H9 (cell line): ENCODE measurements at places on chromosomes 16 and 17.

DNA sequence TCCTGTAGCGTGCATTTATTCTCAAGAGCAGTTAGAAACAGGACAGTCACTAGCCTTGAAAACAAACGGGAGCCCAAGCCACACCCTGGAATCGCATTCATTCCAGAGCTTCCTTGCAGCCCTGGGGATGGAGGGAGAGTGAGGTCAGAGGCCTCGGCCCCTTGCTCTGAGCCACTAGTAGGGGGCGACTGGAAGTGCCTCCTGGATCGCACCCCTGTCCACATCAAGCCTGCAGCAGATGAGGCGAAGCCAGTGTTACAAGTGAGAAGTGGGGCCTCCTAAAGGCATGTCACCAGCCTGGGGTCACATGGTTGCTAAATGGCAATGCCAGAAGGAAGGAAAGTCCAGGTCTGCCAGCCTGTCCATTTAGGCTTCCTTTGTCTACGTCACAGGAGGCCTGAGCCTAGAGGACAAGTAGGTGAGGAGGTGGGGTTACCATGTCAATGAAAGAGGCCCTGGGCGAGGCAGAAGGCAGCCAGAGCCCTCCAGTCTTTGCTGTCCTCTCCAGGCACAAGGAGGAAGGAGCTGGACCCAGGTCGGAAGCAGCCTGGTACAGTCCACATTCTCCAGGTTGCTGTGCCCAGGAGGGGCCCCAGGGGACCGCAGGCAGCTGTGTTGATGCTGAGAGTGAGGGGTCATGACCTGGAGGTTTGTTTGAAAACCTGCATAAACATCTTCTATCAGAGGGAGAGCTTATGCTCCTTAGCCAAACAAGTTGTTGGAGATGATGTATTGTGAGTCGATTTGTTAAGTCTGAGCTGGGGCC lies 3.0 kb upstream of the RCVRN start:
- no peak for DNase-seq

GRCh38 chr16:89711601-89712273 lies 9.0 kb downstream of the VPS9D1 start:
- peak; percentile 68 for DNase-seq

DNA sequence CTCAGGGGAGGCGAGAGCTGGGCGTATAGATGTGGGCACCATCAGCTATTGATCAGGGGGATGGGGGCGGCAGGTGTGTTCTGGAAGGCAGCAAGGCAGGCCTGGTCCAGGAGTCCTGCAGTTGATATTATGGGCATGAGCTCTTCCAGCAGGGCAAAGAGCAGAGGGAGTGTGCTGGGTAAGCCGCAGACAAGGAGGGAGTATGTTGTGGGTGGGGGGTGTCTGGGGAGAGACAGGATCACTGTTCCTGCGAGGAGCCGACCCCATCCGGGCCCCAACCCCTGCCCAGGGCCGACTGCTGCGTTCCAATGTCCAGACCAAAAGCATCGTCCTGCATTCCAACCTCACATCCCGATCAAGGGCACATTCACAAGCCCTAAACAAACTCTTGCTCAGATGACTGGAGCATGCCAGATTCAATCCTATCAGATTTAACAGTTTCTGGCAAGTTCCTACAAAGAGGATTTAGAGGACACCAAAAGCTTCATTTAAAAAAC lies 9.2 kb downstream of the MXRA7 start:
- DNase-seq: no peak

- no peak for DNase-seq
These were observed 29.5 kb downstream of the NPLOC4 start for GRCh38 chr17:81607431-81607830.

DNA sequence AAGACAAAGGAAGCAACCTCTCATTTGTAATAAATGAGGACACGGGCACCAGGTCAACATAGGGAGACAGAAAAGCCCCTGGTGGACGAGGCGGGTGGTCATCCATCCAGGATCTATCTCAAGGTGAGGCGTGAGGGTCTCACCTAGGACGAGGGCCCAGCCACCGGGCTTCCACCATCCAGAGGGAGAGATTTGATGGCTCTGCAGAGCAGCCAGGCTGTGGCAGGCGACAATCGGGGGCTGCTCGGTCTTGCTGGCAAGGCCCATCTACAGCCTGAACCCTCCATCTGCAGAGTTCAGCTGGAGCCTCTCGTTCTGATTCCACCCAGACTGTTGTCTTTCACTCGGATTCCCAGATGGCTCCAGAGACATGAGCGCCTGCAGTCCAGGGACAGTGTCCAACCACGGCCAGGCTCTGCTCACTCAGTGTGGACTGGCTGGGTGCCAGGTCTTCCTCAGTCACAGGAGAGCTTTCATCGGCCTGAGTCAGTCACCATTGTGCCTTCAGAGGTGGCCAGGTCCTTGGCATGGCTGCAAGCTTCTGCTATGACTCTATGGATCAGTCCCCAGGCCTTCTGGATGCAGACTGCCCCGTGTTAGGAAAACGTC lies 5.9 kb downstream of the LITAFD start:
- DNase-seq: no peak

DNA sequence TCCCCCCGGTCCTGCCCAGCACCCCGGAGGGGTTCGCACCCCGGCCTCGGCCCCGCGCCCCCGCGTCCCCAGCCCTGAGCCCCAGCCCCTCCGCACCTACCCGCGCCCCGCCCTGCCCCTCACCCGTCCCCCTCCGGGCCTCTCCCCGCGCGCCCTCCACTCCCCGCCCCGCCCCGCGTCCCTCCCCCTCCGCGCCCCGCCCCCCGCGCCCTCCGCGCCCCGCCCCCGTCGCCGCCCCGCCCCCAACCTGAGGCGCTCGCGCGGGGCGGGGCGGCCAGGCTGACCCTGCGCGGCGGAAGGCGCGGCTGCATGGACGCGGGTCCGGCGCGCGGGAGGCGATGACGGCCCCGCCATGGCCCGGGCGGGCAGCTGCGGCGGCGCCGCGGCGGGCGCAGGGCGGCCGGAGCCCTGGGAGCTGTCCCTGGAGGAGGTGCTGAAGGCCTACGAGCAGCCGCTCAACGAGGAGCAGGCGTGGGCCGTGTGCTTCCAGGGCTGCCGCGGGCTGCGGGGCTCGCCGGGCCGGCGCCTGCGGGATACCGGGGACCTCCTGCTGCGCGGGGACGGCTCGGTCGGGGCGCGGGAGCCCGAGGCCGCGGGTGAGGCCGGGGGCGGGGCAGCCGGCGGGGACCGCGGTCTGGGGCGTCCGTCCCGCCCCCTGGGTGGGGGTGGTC lies at the start of gene SPIRE2:
Gene SPIRE2, plus strand, starts transcription at position 277 of the 671 bp plus-strand sequence. Its CDS starts 76 bp downstream, at position 353.
- DNase-seq: peak; percentile 79

GRCh38 chr17:7248796-7249195 lies 2.7 kb downstream of the CTDNEP1 start:
- DNase-seq: no peak

DNA sequence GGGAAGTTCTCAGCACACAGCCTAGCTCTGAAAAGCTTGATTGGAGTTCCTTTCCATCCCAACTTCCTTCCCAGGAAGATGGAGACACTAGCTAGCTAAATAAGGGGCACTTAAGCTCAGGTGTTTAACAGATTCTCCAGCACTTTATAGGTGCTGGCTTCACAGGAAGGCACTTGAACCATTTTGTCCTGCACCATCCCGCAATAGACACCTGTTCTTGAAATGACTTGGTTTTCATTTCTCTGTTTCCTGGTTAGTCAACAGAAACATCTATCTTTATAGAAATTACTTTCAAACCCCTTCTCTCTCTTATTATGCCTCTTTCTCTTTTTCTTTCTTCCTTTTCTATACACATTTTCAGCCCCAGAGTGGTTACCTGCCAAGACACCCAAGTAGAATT lies 409.9 kb upstream of the ZFHX3 start:
- DNase-seq: no peak

DNA sequence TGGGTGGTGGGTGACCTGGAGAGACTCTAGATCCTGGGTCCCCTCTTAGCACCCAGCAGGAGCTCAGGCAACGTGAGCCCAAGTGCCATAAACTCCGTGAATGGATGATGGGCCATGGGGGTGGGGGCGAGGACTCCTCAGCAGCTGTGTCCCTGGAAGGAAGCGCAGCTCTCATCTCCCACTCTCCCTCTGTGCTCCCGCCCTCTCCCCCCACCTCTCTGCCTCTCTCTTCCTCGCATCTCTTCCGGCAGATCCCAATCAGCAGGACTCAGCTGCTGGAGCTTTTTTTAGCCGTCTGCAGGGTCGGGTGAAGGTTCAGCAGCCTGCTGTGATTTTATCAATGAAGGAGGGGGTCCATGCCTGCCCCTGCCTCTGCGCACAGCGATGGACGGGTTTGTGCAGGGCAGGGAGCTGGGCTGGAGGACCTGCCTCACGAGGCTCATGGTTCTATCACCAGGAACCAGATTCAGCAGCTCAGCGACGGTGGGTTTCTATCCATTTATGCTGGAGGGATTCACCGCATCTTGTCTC lies 8.3 kb downstream of the CCR7 start:
- peak; percentile 31 for DNase-seq

DNA sequence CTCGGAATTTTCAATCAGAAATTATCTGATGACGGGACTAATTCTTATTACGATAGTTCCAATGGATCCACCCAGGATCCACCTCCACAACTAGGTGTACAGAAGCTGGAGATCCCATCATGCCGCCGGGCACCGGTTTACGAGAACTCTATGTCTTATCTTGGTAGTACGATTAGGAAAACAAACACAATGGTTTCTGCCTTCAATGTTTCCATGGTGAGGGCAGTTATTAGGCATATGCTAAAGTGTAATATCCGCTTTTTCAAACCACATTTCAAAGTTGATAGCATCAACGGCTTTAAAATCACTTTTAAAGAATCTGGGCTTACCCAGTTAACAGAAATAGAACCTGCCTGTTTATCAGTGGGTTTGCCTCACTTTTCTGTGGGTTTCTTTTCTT lies 705.7 kb downstream of the MAF start:
- no peak for DNase-seq

DNA sequence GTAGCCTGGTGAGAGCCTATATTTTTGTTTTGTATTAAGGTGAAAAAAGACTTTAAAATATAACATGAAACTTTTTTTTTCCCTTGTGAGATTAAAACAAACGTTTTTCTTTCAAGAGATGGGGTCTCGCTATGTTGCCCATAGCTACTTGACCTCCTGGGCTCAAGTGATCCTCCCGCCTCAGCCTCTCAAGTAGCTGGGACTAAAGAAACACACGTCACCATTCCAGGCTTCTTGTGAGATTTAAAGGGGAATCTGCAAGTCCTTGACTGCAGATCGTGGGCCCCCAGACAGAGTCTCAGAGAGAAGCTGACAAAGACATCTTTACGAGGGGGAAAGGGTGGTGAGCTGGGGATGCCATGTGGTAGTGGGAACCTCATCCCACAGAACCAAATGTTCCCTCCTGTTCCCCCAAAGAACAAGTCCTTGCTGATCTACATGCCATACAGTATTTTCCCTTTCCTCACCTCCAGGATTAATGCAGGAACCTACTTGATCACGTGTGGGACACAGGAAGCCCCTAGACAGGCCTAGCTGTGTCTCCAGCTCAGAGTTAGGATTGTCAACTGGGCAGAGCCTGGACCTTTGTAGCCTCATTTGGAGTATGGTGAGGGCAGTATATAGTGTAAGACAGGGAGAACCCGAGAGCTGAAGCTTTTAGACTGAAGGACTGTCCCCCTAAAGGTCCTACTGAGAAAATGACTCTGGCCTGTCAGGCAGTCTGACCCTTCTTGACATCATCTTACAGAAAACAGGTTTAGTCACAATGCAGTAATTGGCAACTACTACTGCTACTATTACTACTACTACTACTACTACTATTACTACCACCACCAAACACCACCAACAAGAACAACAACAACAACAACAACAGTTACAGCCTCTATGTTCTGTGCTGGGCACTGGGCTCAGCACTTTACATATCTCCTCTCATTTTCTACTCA lies 4.1 kb downstream of the MAP3K14 start:
- DNase-seq: no peak

DNA sequence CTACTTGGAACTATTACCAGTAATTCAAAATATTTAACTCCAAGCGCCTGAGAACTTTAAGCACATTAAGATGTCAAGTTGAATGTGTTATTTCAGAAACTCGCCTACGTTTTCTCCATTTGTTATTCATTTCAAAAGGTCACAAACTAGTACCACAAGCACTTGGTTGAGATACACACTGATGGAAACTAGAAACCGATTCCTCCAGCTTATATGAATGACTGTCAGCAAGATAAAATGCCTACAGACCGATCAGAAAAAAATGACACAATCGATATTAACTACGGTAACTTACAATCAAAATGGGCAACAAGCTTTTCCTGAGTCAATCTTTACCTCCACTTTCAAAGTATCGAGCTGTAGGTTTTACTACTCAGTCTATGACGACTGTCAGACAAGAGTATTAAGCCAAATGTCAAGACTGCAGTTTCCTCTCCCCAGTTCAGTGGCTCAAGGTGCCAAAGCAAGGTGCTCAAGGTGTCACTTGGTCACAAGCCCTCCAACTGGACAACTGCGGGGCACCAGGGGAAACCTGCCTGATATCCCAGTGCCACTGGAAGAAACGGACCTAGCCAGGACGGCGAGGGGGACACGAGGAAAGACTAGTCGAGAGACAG lies 678 bp downstream of the SRP68 start:
- no peak for DNase-seq

- DNase-seq: no peak
These were observed 358.1 kb downstream of the UTP18 start for GRCh38 chr17:51618476-51618875.

- no peak for DNase-seq
These were observed 378.0 kb upstream of the CA10 start for GRCh38 chr17:52536489-52536888.

- peak; percentile 68 for DNase-seq
These were observed 458.6 kb upstream of the GOT2 start for GRCh38 chr16:59192551-59193199.
